ENCODE measurements at places on chromosomes 12 and 14. TPM values are rescaled to one million over a fixed set of nuclear protein-coding genes. Genes with fewer than 3 reads are reported as not detected.

Gene ST8SIA1
- polyA plus RNA-seq, result 3.8 TPM

Gene PSMA3
- 167 TPM for polyA plus RNA-seq

Gene AQP6
- not detected for polyA plus RNA-seq

Gene NKX2-1
- polyA plus RNA-seq, result not detected

Gene PDE3A
- not detected for polyA plus RNA-seq

Gene TAS2R31
- not detected for polyA plus RNA-seq

Gene AMN
- polyA plus RNA-seq, result 2.1 TPM

Gene SLC6A12
- not detected for polyA plus RNA-seq

Gene FBLN5
- polyA plus RNA-seq, result 23.7 TPM

DNA sequence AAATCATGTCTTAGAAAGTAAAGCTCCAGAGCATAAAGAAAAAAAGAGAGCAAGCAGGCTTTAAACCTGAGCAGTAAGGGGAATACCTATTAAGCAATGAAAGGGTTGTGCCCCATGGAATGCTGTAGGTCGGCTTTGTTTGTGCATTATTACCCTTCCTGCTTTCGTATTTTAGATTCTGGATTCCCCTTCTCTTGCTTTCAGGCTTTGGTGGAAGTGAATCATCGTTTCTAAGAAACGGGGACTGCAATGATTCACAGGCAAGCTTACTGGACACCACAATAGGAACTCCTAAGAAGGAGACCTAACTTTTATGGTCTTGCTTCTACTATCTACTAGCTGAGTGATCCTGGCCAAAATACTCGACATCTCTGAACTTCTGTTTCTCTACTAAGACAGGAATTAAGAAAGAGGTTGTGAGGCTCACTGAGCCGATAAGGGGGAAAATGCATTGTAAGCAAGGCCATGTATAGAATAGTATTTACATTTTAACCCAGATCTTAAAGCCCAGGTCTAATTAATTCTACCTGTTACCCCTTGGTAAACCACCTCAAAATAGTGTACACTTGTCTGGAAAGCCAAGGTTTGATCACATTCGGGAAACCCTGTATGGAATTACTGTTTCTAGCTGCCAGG, 1.2 kb upstream of the BMAL2 start:
- DNase-seq, result no peak

DNA sequence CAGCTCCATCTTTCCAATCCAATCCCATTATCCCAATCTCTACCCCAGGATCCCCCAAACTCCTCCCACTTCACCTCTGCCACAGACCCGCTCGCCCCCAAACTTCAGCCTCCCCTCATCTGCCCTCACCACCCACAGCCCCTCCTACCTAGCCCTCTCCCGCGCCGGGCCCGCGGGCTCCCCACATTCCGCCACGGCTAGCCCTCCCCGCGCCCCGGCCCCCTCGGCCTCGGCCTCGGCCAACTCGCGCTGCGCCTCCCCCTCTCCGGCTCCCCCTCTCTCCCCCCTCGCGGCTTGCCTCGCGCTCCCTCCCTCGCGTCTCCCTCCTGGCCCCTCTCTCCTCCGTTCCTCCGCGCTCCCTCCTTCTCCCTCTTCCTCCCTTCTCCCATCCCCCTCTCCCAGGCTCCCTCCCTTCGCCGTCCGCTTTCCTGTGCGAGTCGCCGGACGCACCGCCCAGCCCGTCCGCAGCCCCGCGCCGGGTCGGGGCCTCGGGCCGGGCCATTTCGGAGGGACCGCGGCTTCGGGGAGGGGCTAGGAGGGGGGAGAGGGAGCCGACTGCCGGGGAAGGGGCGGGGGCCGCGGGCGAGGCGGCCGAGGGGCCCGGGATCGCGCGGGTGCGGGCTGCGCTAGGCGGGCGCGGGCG, at the start of gene ATN1:
TSS of gene ATN1 (plus strand) at position 581 of the 643 bp plus-strand sequence. CDS start 6,043 bp downstream, outside the sequence.
- DNase-seq, result peak; percentile 37

DNA sequence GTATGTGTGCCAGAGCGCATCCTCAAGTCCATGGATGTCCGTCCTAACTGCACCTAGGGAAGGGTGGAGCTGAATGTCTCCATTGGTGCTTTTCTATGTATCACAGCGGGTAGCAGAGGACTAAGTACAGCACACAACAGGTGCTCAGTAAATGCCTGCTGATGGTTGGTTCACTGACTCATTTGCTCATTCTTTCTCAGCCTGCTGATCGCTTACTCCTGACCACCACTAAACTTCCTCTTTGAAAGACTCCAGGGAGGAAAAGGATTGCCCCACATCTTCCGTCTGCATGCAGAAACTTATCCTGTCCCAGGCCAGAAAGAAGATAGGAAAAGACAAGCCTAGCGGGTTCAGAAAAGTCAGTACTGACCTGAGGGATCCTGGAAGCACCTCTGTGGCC, 66.3 kb downstream of the B4GALNT3 start:
- DNase-seq, result no peak

DNA sequence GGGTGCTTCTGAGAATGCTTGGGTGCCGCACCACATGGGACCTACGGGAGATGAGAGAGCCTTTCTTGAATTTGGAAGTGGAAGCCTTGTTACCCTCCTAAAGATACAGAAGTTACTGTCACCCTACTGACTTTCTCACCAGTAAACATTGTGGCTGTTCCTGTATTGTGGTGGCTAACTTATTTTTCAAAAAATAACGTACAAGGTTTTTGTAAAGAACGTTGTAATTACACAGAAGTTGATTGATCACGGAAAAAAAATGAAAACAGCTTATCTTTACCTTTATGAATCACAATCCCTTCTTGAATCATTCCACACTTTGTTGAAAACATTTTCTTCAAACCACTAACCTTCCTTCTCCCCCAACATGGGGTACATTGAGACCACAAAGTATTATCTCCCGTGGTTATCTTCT, 22.0 kb upstream of the PPFIBP1 start:
- no peak for DNase-seq

DNA sequence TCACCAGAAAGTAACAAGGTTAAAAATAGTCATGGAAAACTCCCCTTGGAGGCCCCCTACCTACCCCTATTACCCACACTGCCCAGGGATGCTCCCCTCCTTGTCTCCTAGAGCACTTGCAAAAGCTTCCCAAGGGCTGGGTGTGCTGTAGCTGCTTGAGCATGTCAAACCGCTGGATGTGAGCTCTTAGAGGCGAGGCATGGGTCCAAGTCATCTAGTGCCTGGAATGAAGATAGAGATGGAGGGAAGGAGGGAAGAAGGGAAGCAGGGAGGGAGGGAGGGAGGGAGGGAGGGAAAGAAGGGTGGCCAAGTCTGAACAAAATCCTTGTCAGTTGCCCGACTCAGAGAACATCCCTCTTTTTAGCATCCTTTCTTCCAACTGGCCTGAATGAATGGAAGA, 43.1 kb downstream of the LTBP2 start:
- no peak for DNase-seq

- no peak for DNase-seq
These were observed 38.5 kb downstream of the CCDC60 start for GRCh38 chr12:119373001-119373400.

DNA sequence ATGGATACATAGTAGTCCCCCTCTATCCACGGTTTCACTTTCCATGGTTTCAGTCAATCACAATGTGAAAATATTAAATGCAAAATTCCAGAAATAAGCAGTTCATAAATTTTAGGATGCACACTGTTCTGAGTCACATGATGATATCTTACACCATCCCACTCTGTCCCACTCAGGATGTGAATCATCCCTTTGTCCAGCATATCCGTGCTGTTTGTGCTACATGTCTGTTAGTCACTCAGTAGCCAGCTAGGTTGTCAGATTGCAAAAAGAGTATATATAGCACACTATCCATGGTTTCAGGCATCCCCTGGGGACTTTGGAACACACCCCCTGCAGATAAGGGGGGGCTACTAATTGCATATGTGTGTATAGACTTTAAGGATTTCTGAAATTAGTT, 8.1 kb upstream of the NAA30 start:
- DNase-seq, result no peak

- no peak for DNase-seq
These were observed 210.4 kb downstream of the CHST11 start for GRCh38 chr12:104667139-104667538.

GRCh38 chr12:5032821-5033220, 10.9 kb upstream of the KCNA5 start:
- no peak for DNase-seq

DNA sequence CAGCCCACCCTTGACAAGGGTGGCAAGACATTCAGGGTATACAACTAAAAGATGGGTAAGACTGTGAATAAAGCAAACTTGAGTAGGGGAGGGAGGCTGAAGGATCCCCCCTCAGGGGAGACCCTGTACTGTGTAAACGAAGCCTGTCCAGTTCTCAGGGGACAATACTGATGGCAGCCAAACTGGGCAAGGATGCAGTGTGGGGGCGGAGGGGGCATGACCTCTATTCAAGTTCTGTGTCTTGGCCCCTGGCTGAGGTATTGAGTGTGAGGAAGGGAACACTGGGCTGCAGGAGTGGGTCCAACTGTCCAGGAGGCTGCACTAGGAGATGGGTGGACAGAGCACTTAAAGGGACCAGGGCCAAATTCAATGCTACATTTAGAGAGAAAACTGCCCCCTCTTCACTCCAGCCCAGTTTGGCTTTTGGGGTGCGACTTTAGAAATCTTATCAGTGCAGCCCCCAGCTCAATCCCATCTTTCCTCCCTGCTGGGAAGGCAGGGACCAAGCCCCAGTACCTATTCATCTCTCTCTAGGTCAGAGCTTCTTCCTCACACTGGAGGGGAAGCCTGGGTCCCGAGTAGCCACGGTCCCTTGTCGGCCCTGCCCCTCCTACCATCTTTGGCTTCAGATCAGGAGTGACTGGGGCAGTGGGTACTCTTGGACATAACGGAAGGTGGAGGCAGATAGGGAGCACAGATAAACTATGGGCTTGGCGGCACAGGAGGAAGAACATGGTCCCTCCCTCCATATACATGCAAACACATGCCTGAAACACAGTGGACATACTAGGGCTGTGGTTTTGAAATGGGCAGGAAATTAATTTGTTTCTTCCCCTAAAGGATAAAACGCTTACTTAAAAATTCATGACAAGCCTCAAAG, 11.8 kb downstream of the SLC39A5 start:
- no peak for DNase-seq

DNA sequence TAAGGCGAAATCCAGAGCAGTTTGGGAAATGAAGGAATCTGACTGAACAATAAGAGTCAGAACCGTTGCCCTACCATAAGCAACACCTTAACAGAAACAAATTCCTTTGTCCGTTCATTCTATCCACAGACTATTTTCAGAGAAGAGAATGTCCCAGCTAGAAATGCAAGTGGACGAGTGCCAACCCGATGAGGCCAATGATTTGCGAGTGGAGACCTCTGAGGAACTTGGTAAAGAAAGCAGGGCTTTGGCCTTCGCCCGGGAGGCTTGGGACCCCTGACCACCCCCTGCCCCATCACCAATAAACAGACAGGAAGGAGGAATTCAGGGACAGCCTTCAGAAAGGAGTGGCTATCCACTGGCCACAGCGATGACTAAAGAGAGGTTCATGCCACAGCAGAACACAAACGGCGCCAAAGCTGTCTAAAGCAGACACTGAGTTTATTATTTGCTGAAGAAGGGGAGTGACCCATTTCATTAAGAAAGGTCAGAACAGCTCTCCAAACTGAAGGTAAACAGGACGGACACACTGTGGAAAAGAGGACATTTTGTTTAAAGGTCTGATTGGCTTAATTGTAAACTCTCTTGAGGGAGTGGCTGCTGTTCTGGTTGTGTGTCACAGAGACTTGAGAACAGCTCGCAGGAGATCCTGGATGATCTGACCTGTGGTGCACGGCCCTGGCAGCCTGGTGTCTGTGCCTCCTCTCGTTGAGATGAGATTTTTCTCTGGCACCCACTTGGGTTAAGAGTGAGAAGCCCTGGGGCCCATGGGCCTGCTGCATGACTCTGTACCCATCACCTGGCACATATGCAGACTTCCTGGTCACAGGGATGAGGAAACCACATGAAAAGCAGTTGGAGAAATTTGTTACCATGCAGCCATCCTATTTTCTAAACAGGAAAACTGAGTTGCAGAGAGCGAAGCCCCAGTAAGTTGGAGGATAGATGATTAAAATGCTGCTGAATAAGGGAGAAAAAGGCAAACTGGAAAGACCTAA, 142.0 kb upstream of the PZP start:
- no peak for DNase-seq

DNA sequence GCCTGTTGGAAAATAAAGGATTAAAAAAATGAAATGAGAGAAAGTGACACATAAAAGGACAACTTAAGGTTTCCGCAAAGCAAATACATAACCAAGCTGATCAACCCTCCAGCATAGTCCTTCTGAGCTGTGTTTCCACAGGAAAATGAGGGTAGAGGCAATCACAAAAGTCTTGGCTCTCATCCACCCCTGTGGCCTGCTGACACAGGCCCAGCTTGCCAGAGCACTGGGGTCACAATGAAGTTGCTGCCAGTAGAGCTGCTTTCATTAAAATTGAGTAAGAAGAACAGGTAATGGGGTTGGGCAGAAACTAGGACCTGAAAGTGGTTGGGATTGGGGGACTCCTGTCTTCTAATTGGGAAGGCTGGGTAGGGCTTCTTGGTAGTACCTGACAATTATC, 65.9 kb downstream of the RERG start:
- no peak for DNase-seq

DNA sequence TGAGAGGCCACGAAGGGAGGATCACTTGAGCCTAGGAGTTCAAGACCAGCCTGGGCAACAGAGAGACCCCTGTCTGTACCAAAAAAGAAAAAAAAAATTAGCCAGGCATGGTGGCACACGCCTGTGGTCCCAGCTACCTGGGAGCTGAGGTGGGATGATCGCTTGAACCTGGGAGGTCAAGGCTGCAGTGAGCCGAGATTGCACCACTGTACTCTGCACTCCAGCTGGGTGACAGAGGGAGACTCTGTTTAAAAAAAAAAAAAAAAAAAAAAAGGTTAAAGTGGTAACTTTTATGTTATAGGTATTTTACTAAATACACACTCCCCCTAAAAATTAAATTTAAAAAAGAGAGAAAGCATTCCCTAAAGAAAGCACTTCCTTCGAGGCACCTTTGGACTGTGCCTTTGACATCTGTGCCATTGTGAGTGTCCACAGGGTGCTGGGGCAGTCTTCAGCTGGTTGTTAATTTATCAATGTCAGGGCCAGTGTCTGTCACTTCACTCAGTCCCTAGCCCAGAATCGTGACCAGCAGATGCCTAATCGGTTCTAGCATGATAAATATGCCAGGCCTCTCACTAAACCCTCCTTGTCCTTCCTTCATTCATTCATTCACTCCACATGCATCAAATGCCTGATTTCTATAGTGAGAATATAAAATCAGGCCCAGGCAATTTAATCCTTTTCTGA, 63.1 kb downstream of the B4GALNT3 start:
- DNase-seq, result no peak

- DNase-seq, result no peak
These were observed 8.6 kb downstream of the ASB2 start for GRCh38 chr14:93967637-93968250.
